GM23248 (cell line): ENCODE measurements at places on chromosomes 2 and 18. TPM values are rescaled to one million over a fixed set of nuclear protein-coding genes. Genes with fewer than 3 reads are reported as not detected.

MGAT4A gene
- polyA plus RNA-seq: not detected in 2 replicates

TMEM37 gene
- polyA plus RNA-seq: 0.53 and 1.5 TPM in 2 replicates

HRH4 gene
- not detected in 2 replicates for polyA plus RNA-seq

- no peak for DNase-seq
Observed at GRCh38 chr2:67581751-67582150, 184.6 kb downstream of the ETAA1 start.

PID1 gene
- 8.6 and 9.6 TPM in 2 replicates for polyA plus RNA-seq
